ENCODE measurements at places on chromosomes 7 and 10.

DNA sequence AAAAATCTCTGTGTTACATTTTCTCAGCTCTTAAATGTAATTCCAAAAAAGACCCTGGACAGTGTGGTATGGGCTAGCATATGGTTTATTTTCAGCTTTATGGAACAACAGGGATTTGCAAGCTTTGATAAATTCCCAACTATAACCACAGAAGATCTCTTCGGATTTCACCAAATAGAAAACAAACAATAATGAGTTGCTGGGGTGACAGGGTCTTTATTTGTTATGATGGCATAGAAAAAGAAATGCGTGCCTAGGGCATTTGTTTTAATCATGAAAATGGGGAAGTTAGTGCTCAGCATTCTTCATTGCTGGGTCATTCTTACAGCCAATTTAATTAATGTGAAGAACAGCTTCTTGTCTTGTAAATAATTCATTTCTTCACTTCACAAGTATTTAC lies 139.0 kb downstream of the LRRN3 start:
- no peak for DNase-seq

DNA sequence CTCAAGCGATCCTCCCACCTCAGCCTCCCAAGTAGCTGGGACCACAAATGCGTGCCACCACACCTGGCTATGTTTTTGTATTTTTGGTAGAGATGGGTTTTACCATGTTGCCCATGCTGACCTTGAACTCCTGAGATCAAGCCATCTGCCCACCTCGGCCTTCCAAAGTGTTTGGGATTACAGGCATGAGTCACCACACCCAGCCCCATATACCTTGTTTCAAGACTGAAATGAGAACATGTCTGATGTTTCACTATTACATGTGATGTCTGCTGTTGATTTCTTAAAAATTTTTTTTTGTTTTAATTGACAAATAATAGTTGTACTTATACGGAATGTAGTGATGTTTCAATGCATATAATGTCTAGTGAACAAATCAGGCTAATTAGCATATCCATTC lies 14.5 kb downstream of the KLHL7 start:
- no peak for DNase-seq

DNA sequence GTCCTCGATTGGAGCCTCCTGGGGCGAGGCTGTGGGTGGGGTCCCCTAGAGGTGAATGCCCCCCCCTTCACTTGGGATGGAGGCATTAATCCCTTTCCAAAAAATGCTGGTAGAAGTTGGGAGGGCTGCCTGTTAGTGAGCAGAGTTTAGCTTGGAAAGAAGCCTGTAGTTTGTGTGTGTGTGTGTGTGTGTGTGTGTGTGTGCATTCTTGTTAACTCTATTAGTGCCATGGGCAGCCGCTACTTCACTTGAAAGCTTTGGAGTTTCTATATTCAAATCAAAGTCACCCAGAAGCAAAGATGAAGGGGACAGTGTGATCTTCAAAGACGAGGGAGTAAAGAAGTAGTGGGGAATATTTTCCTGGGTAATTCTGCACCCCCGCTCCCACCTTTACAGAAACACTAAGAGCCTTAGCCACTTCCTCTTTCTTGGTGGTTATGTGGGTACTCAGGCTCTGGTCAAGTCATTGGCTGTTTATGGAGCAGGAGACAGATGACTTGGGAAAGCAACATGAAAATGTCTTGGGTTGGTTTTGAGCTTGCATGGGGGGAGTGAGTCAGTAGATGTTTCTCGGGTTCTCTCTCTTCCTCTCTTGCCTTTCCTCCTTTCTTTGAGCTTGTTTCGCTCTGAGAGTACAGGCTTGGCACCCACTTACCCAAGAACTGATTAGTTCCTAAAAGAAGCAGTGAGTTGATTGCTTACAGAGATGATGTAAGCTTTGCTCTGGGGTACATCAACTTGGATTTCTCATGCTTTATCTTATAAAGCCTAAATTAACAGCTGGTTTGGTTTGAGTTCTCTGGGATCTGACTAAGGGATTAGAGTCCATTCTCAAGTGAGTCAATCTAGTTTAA lies 35.9 kb downstream of the TCF7L2 start:
- no peak for DNase-seq

DNA sequence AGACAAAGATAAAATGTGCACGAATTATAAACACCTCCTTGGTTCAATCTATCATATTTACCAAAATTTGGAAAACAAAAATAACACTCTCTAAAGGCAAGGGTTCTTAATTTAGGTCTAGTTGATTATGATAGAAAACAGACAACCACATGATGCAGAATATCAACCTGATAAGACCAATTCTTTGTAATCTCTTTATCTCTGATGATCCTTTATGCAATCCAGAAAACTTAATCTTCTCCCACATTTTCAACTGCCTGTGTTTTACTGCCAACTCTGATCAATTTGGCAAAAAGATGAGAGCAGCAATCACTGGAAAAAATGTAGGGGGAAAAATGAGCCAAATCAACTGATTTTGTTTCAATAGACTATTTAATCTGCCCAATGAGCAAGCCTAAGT lies 148.5 kb downstream of the LRRN3 start:
- no peak for DNase-seq

GRCh38 chr7:93980744-93981479 lies 23.2 kb downstream of the BET1 start:
- no peak for DNase-seq

GRCh38 chr7:31788445-31788844 lies 101.4 kb downstream of the PPP1R17 start:
- DNase-seq: no peak

DNA sequence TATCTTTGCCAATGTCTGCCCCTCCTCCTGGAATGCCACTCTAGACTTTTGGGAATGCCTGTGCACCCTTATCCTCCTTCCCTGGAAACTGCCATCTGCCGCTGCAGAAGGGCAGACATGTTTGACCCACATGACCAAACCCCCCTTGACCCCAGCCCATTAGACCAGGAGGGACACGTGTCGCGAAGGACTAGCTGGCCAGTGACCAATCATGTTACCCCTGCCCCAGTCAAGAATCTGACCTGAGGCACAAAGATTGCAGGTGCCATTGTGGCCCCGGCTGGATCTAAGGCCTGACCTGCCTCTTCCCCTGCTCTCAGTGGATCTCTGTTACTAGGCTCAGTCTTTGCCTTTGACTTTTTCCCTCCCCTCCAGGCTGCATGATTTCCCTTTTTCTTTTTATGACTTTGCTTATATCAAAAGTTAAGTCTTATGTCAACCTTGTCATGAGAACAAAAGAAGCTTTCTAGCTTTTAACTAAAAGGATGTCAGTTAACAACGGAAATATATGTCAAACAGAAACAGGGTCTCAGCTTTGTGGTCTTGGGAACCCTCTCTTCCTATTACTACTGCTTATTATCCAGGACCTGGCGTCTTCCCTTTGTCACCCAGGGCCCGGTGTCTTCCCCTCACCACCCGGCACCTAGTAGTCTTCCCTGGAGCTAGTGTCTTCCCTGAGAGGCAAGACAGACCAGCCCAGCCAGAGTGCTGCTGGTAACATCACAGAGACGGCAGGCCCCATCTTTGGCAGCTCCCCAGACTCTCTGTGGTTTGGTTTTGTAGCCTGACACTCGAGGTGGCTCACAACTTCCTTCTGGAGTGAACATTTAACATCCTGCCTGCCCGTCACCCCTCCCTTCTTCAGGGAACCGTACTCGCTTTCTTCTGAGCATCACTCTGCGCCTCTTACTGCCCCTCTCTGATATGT lies 24.4 kb upstream of the PPIF start:
- DNase-seq: peak; percentile 87

- no peak for DNase-seq
Observed at GRCh38 chr10:131154306-131155025, 157.1 kb downstream of the TCERG1L start.

DNA sequence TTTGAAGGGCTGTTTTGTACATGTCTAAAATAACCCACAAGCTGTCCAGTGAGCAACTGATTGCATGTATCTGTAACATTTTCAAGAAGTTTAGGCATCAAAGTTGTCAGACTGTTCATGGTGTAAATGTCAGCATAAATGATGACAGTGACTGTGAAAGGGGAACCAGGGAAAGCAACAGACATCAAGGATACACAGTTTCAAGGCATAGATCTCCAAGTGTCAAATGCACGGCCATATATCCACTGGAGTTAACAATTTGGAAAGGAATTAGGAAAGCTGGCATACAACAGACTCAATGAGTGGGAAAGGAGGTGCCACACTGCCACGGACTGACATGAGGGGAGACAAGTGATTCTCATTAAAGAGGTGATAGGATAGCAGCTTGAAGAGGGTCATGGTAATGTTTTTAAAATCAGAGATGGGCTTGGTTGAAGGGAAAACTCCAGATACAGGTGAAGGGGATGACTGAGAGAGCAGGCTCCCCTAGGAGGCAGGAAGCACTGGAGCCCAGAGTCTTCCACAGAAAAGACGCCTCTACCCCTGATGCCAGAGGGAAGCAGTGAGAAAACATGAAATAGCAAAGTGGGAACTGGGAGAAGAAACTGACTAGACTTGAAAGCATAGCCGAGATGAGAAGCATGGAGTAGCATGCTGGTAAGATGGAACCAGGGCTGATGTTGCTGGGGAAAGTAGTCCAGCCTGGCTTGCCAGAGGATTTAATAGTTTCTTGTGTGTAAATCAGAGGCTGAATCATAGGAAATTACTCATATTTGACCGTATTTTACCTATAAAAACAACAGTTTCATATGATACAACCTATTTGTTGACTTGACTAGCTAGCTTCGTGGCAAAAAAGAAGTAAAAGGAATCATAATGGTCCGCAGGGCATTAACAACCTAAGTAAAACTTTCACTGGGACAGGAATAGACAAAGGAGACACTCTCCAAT lies 18.6 kb downstream of the NSMCE4A start:
- DNase-seq: no peak

DNA sequence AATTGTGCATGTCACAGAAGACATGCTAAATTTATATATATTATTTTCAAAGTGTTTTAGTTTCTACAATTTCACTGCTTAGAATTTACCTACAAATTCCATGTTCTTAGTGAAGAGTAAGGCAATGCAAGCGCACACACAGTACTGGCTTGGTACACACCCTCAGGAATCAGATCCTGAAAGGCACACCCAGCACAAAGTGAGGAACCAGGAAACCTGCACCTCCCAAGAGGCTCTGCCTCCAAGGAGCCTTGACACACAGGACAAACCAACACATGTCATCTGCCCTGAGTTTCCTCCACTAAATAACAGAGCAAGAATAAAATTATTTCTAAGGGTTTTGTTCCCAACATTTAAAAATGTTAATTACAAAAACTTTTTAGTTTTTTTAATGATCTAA lies 156.2 kb downstream of the PARD3 start:
- DNase-seq: no peak

- no peak for DNase-seq
Observed at GRCh38 chr7:157234271-157234670, 95.5 kb downstream of the UBE3C start.

DNA sequence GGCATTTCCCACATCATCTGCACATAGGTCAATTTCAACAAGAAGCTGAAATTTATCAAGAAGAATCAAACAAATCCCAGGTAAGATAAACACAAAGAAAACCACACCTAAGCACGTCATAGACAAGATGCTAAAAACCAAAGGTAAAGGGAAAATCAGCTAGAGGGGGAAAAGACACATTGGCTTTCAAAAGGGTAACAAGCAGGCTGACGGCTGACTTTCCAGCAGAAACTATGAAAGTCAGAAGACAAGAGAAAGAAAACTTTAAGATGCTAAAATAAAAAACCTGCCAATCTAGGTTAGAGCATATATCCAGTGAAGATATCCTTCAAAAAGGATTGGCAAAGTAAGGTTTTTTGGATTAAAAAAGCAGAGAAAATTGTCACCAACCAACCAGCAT lies 59.9 kb upstream of the RHEB start:
- no peak for DNase-seq

GRCh38 chr7:69109246-69109645 lies 489.0 kb upstream of the AUTS2 start:
- DNase-seq: no peak

- no peak for DNase-seq
Observed at GRCh38 chr10:58898854-58899573, 277.4 kb upstream of the PHYHIPL start.

DNA sequence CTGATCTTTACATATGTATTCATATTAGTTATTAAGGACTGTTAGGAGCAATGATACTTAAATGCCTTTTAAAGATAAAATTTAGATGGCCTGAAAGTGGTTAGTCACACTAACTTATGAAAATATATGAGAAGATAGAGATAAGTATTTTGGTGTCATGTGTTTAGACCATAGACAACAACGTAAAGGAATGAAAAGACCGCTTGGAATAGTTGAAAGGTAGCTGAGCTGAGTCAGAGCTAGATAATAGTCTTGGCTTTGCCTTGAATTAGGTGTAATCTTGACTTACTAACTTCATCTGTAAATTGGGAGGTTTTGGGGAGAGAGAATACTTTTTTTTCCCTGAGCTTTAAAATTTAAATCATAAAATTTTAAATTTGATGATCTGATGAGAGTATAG lies 127.0 kb downstream of the LYZL1 start:
- no peak for DNase-seq

GRCh38 chr7:22856416-22856815 lies 33.8 kb upstream of the TOMM7 start:
- no peak for DNase-seq

- no peak for DNase-seq
Observed at GRCh38 chr10:23362069-23362830, 17.7 kb upstream of the C10orf67 start.

GRCh38 chr10:80590585-80591125 lies 53.0 kb downstream of the SH2D4B start:
- DNase-seq: no peak

DNA sequence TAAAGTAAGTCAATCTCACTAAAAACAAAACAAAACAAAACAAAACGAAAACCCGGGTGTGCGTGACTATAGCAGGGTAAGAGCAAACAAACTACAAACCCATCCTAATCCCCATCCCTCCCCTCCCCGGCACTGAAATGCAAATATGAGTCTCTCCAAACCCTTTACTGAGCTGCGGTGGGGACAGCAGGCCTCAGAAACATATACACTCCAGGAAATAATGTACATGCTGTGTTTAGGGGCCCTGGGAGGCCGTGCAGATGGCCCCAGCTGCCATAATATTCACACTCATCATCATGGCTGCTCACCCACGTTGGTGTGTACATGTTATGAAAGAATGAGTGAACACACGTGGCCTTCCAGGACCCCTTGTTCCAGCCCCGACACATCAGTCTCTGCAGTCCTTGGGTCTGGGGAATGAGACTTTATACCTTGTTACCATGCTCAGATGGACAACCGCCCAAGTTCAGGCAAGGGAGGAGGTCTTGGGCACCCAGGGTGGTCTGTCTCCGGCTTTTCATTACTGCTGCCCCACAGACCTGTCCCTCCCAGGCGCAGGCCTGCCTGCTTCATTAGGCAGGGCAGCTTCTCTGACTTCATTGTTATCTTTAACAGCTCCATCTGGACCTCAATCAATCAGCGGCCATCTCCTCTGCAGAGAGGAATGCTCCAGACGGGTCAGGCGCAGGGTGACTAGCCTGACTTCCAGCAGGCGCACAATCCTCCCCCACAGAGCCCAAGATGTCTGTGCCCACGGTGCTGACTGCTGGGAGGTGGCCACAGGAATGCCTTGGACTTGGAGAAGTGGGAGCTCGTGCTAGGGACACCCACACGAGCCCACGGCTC lies 20.6 kb downstream of the HSPA12A start:
- DNase-seq: no peak

Measured in hematopoietic multipotent progenitor cell (in vitro differentiated cells).